ENCODE measurements at places on chromosomes 1 and 21.

GRCh38 chr1:214747050-214747635 lies 144.1 kb downstream of the CENPF start:
- no peak for DNase-seq

DNA sequence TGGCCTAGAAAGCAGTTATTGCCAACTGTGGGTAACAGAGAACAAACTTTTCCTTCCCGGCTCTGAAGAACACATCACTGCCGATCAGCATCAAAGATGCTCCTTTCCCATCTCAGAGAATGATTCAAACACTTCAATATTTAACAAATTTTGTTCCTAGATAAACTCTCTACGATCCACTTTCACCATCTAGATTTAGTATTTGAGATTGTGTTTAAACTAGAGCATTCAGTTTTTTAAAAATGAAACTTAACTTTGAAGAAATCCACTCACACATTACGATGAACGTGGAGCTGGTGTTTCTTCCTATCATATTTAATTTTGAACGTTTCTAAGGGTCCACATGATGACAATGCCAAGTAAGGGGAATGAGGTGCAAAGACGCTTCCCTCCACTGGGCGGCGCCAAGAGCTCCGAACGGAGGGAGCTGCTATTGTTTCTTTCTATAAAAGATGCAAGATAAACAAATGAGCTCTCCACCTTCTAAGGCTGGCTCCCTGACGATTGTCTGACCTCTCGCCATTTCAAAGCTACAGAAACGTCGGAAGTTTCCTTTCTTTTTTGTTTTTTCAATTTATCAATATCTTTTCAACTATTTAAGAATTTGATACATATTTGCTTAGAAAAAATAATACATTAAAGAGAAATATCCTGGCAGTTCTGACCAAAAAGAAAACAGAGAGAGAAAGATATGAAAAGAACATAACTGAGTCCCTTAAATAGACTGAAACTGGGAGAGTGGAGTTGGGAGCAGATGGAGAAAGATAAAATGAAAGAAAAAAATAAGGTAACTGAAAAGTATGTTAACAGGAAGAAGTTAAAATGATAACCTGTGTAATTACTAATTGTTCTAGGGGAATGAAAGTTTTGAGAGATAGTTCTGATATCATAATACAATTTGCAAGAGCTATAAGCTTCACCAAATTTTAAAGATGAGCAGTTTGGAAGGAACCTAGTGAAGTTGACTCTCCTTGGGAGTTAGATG lies 4.4 kb upstream of the BARHL2 start:
- DNase-seq: no peak

DNA sequence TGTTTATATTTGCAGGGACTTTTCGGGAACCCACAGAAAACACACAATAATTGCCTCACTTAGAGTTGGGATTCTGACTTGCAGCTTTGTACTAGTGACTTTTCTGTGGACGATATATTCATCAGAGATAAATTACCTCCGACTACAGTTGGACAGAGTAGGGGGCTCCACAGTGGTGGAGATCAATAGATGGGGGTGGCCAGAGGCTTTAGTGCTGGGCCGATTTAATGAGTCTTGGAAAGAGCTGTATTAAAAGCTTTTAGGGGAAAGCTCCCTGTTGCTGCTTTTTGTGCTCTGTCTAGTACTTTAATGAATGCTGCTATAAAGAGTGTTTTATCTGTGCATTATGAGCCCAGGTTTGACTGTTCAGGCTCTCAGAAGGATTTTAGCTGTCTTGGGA lies 359.2 kb upstream of the DPYD start:
- no peak for DNase-seq

GRCh38 chr1:185433667-185434066 lies 116.6 kb upstream of the IVNS1ABP start:
- DNase-seq: no peak

- DNase-seq: no peak
Measured at GRCh38 chr1:36085686-36086526, 2.0 kb downstream of the TEKT2 start.

DNA sequence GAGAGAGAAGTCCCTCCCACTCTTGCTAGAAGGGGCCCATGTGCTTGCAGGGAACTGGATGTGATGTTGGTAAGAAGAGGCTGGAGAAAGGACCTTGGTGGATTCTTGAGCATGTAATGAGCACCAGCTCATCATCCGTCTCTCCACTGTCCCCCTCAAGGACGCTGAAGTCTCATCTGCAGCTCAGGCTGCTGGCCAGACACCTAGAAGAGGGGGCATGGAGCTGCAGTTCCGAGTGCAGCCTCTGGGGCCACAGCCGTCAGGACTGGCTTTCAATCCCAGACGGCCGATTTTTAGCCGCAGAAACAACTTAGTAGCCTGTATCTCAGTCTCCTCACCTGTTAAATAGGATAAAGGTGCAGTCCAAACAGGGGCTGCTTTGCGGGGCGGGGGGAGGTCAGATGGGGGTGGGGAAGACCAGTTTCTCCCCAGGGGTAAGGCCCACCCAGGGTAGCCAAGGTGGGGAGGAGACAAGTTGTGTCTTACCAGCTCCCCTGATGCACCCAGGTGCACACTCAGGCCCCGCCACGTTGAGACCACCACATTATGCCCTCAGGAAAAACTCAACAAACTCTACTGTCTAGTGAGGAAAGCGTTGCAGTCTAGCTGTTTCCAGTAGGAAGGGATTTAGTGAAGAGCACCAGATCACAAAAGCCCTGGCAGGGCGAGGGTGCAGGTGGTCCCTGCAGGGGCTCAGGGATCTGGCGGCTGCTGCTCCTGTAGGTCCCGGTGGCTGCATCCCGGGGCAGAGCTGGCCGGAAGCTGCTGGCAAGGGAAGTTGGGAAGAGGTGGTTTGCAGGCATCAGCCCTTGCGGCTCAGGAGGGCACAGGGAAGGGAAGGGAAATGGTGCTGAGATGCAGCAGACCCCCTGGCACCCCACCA lies 29.5 kb downstream of the LDLRAP1 start:
- no peak for DNase-seq

GRCh38 chr1:84963021-84963420 lies 33.9 kb downstream of the MCOLN2 start:
- DNase-seq: no peak

- DNase-seq: no peak
Measured at GRCh38 chr1:207845109-207845508, 65.8 kb downstream of the CD34 start.

DNA sequence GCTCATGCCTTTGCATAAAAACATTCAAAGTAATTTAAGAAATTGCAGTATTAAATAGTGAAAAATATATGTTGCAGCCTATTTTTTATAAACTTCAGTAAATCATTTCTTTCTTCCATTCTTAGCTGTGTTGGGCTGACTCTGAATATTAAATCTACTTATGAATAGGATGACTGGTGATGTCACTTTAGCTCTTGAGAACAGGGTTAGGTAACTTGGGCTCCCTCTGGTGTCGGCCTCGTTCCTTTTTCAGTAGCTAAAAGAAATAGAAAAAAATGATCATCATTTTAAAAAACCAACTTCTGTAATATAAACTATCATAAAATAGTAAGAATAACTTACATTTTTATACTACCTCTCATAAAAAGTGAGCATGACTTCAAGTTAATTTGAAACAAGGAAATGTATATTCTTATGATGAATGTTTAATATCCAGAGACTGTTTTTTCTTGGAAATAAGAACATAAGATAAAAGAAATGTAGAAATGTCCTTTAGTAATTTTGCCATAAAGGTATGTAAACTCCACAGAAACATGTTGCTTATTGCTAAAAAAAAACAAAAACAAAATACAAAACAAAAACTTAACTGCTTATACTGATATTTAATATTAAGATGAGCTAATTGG lies 26.8 kb upstream of the NCAM2 start:
- no peak for DNase-seq

GRCh38 chr21:43684424-43684823 lies 25.1 kb downstream of the RRP1B start:
- DNase-seq: no peak

- DNase-seq: no peak
Measured at GRCh38 chr1:108012553-108012952, 47.6 kb upstream of the VAV3 start.

DNA sequence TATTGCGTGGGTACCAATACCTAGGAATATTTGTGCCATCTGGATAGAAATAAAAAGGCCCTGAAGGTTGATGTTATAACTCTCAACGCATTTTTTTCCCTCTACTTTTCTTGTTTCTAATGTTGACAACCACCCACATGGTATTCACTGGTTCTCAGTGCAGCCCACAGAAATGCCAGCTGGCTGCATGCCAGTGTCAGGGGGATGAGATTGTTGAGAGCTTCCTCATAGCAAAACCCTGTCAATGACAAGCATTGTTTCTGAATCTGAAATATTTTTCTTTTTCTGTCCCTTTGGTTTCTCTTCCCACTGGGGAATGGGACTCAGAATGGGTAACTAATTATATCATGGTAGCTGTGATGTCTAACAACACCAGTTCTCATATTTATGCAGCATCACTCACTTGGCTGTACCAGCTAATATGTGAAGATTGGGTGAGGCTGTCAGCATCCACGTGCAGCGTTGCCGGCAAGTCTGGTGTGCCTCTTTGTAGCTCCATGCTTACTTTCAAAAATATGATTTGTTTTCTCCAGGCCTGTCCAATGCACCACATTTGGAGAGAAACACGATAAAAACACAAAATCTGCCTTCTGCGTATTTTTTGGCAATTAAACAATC lies 284.6 kb downstream of the PTBP2 start:
- no peak for DNase-seq

DNA sequence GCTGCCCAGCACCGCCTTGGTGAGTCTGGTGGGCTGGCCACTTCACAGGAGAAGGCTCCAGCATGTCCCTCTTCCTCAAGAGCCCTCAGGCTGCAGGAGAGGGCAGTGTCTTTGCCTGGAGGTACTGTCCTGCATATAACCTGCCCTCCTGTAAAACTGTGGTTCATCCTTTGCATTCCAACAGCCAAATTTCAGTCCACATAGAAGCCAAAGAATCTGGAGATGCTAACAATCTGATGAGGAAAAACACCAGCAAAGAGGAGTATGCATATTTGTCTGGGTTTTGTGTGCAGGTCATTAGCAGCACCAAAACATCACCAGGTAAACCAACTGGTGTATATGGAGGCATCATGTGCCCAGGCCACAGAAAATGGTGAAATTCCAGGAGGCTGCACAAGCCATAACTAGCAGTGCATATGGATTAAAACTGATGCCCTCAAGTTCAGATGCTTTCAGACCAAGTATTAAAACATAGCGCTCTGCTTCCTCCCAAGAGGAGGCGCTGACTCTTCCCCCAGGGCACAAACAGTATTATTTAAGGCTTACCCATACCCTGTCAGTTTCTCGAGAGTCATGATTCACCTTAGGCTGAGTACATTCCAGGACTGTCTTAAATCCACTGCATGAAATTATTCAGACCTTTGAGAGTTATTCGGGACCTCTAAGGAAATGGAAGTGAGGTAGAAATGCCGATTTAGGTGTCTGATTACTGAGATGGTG lies 150.5 kb upstream of the COA6 start:
- no peak for DNase-seq

DNA sequence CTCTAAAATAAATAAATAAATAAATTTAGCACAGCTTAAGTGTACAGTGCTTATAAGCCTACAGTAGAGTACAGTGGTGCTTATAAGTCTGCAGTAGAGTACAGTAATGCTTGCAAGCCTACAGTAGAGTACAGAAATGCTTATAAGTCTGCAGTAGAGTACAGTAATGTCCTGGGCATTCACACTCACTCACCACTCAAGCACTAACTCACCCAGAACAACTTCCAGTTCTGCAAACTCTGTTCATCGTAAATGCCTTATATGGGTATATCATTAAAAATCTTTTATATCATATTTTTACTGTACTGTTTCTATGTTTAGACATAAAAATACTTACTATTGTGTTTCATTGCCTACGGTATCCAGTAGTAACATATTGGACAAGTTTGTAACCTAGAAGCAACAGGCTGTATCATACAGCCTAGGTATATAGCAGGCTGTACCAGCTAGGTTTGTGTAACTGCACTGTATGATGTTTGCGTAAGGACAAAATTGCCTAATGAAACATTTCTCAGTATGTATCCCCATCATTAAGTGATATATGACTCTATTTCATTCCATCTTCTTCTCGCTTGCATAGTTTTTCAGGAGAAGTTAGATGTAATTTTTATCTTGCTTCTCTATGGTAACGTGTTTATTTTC lies 14.0 kb upstream of the S100B start:
- DNase-seq: no peak

- no peak for DNase-seq
Measured at GRCh38 chr1:78047106-78047505, 1.3 kb downstream of the GIPC2 start.

DNA sequence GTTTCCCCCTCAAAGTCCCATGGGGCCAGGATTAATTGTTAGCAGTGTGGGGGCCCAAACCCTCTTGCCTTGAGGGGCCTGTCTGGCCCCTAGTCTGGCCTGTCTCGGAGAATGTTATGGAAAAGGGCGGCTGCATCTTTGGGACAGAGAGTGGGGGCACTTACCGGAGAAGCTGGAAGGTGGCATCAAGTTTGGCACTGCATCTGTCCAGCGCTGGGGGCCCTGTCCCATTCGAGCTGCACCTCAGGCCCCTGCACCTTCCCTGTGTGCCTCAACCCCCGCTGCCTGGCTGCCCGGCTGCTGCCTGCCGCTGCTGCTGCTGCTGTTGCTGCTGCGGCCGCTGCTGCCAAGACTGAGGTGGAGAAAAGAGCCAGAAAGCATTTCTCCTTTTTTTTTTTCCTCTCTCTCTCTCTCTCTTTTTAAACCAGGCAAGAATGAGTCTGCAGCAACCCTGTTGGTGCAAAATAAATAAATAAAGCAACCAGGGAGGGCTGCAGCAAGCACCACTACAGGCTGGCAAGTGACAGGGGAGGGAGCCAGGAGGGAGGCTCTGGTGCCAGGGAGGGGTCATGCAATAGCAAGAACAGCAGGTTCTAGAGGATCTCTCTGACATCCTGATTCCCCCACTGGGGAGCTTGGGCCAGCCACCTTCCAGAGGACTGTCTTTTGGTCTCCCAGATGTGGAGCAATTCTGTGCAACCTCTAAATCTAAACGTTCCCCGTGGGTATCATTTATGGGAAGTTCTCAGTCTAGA lies at the start of gene LINGO4:
Gene LINGO4, minus strand, starts transcription at position 354 of the 755 bp plus-strand sequence. CDS start 2,715 bp downstream, outside the sequence.
- no peak for DNase-seq

GRCh38 chr1:158654571-158654970 lies 31.9 kb downstream of the SPTA1 start:
- DNase-seq: no peak

- no peak for DNase-seq
Measured at GRCh38 chr1:107454791-107455190, 314.0 kb downstream of the NTNG1 start.

- no peak for DNase-seq
Measured at GRCh38 chr1:213884942-213885341, 102.8 kb upstream of the PROX1 start.

DNA sequence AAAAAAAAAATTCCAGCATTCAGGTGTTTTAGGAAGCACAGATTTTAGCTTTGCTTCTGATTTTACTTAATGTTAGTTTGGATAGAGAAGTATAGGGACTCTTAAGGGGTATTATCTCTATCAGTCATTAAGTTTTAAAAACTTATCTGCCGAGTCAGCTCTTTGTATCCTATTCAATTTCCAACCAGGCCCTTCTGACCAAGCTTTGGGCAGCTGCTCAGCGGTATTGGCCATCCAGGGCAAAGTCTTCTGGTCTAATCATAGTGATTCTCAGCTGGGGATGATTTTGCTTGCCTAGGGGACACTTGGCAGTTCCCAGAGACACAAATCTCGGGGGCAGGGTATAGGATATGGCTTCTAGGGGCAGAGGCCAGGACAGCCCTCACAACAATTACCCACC lies 47.6 kb downstream of the BACH1 start:
- DNase-seq: no peak

All from cortex of kidney (tissue), 1 donor.